ENCODE measurements at places on chromosomes 6 and 20.

DNA sequence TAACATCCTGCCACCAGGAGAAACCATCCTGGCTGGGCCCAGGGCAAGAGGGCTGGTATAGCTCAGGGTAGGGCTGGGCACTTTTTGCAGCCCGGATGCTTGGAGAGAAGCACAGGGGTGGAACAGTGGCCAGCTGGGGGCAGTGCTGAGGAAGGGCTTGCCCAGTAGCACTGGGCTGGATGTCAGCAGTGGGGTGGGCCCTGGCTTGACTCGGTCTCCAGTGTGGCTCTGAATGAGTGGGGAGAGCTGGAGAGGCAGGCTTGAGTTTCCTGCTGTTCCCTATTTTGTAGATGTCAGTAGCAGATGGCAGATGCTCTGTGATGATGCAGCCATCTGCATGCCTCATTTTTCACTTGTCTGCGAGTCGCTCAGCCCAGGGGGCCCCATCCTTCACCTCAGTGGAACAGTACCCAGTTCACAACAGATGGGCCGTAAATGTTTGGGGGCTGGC lies 56.3 kb upstream of the TULP1 start:
- DNase-seq = no peak

- DNase-seq = no peak
These were observed 406.5 kb upstream of the CHD6 start for GRCh38 chr20:42024653-42025052.

DNA sequence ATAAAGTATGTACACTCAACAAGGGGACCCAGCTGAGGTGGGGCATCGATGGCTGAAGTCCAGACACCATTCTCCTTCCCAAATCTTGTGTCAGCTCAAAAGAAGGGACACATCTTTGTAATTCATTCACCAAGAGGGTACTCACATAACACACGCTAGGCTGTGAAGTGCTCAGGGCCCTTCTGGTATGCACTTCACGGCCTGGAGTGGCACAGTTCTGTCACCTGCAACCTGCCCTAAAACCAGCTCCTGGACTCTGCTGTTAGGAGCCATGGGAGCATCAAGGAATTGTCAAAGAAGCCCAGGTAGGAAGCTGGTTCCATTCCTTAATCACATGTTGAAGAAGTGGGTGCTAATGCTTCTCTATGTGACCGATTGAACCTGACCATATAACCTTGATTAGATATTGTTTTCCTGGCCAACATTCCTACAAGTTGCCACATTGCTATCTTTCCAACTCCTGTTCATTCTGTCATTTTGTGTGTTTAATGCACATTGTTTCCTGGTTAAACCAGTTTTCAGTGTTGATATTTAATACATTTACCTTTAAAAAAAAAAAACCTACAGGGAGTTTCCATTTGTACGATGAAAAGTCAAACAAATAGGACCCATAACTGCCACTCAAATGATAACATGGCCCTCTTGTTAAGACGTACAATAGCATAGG lies 127.3 kb downstream of the TNFRSF21 start:
- DNase-seq = no peak

- no peak for DNase-seq
These were observed 22.0 kb downstream of the SOX4 start for GRCh38 chr6:21615504-21615903.

GRCh38 chr6:85126485-85127167 lies 323.3 kb upstream of the NT5E start:
- peak; percentile 34 for DNase-seq

GRCh38 chr20:9444921-9445320 lies 69.5 kb upstream of the LAMP5 start:
- no peak for DNase-seq

Data from anterior cingulate cortex (tissue), 58 donors.